Fibroblast of skin of right biceps (primary cell): ENCODE measurements at places on chromosomes 7 and 10.

DNA sequence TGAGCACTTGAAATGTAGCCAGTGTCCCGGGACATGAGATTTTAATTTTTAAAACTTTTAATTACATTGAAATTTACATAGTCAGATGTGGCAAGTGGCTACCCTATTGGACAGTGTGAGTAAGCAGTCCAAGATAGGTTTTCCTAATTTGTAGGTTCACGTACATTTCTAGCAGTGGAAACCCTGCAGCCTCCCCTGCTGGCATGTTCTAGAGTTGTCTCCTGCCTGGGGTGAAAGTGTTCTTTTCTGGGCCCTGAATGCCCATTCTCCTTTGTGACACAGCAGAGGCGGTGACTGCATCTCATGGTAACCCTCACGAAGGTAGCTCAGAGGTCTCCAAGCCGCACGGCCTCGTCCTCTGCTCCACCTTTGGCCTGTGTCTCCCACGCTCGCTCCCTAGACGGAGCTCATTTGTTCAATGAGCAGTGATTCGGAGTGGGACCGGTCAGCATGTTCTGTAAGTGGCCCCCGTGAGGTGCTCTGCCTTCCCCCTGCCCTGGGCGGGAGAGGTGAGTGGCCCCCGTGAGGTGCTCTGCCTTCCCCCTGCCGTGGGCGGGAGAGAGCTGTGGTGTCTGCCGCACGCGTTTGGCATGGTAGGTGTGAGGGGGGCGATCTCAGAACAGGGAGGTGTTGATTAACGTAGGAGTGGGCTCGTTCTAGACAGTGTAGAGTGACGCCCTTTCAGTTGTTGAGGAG, 18.0 kb downstream of the WDR37 start:
- no peak for DNase-seq

- no peak for DNase-seq
Measured at GRCh38 chr7:98317366-98318040, 36.0 kb downstream of the BRI3 start.

- DNase-seq, result no peak
Measured at GRCh38 chr10:110218632-110219031, 11.2 kb downstream of the MXI1 start.

- no peak for DNase-seq
Measured at GRCh38 chr10:33306126-33306525, 28.3 kb downstream of the NRP1 start.

- DNase-seq, result no peak
Measured at GRCh38 chr10:22180724-22181123, 37.1 kb downstream of the EBLN1 start.

DNA sequence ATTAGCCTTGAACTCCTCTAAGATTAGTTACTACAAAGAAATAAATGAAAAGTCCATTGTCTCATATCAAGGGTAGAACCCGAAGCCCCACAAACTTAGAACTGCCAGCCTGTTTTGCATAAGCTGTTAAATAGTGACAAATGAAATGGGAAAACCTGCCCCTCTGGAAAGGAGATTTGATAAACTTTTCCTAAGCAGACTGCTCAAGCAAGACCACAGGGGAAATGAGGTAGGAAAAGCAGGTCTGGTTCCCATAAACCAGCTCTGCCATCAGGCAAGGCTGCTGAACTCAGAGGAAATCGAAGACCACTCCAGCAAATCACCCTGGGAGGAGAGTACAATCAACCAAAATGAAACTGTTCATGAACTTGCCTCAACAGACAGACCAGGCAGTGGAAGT, 181.5 kb upstream of the AOAH start:
- no peak for DNase-seq

DNA sequence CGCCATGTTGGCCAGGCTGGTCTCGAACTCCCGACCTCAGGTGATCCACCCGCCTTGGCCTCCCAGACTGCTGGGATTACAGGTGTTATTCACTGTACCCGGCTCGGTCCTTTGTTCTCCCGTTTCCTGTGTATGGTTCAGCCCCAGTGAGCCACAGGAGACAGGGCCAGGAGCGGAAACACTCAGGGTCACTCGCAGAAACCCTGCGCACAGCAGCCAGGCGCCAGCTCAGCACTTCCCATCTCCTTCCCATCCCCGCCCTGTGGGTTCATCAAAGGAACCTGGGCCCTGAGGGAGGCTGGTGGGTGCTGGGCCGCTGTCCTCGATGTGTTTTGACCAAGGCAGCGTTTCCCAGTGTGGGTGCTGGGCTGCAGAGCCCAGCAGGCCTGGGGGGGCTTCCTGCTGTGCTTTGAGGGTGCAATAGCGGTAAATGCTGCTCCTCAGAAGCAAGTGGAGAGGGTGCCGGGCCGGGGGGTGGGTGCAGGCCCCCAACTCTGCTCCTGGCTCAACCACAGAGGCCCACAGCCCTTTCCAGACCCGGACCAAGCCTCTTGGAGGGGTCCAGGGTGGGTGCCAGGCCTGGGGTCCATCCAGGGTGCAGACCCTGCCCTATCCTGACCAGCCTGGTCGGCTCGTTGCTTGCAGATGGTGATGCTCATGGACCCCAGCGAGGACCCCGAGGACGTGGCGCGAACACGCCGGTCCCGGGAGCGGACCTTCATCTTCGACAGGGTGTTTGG, 15.3 kb upstream of the CHST12 start:
- DNase-seq, result no peak

GRCh38 chr7:25847336-25848070, 304.5 kb upstream of the NFE2L3 start:
- DNase-seq, result peak; percentile 78

GRCh38 chr10:42941295-42941644, 135.6 kb upstream of the RET start:
- DNase-seq, result no peak

- peak; percentile 72 for DNase-seq
Measured at GRCh38 chr10:98403812-98404504, 11.0 kb downstream of the PYROXD2 start.

- DNase-seq, result no peak
Measured at GRCh38 chr7:99030951-99031350, 113.0 kb downstream of the SMURF1 start.

GRCh38 chr7:154843670-154844237, 159.2 kb downstream of the PAXIP1 start:
- DNase-seq, result no peak

DNA sequence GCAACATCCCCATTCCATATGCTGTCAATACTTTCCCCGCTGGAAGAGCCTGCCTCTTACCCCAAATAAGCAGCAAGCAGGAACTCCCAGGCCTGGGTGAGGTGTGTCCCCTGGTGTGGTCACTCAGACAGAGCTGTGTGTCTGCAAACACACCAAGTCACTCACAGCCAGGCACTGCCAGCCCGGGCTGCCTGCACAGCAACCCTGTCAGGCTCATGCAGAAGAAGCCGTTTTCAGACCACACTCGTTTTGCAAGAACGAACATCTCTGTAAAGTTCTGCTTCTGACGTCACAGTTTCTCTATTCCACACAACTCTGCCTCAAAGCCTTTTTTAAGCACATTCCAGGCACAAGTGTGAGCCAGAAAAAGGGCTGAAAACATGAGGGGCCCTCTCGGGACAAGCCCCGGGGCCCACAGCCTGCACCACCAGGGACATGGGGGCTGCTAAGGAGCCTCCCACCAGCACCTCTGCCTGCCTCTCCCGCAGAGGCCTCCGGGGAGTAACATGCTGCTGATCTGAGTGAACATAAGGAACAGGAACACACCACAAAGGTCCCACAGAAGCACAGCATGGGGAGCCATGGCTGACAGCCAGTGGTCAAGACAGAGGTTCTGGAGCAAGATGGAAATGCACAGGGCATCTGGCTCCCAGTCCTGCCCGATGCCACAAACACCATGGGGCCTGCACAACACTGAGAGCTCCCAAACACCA, 11.4 kb downstream of the PTPRN2 start:
- no peak for DNase-seq

DNA sequence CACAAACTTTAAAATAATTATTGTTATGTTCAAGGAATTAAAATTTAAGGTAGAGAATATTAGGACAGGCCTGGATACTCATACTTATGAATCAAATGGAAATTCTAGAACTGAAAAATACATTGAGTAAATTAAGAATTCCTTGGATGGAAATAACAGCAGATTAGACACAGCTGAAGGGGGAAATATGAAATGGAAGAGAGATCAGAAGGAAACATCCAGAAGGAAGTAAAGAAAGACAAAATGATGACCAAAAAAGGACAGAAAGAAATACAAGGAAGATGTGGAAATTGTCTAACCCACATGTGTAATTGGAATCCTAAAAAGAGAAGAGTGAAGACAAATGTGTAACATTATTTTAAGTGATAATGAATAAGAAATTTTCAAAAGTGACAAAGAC, 128.9 kb downstream of the ATRNL1 start:
- DNase-seq, result no peak

DNA sequence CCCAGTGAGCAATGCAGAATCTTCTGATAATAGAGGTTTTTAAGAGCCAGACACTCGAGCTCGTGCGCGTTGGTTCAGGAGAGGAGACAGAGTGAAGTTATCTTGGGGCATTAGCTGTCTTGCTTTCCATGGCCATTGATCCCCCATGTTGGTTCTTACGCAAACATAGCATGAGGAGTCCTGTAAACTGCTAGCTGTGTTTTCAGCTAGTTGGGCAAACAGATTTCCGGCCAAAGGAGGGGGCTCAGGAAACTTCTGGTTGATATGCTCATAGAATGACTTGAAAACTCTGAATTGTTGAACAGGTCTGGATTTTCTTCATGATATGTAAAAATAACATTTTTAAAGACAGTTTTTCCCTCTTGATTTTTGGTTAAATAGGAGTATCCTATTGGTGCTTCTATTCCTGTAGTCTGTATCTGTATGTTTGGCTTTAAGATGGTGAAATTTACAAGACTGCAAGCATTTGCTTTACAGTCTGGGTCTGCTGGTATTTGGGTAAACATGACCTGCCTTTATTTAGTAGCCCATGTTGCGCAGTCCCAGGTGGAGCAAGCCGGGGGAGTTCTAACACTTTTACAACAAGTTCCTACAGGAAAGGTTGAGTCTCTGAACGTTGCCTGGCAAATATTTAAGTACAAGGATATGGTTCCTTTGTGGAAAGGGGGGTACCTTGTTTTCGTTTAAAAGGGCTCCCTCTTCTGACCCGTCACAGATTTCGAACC, 218.4 kb upstream of the KCND2 start:
- DNase-seq, result no peak

DNA sequence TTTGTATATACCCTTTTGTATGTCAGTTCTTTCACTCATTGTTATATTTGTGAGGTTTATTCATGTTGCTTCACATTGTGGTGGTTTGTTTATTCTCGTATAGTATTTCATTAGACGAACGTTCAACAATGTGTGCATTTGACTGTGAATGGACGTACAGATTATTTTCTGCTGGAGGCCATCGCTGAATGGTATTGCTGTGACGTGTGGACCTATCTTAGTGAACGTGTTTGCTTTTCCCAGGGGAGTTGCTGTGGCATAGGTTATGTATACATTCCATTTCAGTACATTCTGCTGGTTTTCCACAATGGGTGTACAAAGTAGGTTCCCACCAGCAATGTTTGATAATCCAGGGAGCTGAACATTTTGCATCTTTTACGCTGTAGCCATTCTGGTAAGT, 31.1 kb upstream of the PLEKHS1 start:
- DNase-seq, result no peak

DNA sequence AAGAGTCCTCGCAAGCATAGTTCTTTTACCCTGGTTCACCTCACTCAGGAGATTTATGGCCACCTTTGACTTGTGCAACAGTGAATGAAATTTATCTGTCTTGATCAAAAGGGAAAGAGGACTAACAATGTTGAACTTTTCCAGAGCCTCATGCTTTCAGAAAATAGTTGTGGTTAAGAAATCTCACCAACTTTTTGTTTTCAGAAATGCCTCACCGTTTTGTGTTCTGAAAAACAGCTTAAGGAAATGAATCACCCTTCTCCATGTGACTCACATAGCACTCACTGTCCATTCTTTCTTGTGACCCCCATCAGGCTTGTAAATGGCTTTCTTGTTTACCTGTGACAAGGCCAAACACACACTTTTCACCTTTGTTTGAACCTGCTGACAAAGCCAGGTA, 148.6 kb upstream of the FAM3C start:
- DNase-seq, result peak; percentile 96

DNA sequence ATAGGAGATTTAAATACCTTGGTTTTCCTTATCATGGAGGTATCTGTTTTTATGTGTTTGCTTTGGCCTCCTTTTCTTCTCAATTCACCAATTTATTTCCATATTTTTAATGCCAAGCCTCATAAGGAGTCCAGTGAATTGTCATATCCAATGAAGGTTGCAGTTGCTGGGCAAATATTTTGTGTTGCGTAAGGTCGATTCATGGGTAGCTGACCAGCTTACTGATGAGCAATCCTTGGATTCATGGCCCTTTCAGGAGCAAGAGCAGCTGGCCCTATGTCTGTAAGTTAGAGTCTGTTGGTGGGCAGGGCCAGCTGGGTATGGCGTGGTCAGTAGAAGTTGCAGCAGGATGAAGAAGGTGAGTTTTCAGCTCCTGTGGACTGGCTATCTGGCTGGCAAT, 182.9 kb downstream of the PFKFB3 start:
- DNase-seq, result no peak

DNA sequence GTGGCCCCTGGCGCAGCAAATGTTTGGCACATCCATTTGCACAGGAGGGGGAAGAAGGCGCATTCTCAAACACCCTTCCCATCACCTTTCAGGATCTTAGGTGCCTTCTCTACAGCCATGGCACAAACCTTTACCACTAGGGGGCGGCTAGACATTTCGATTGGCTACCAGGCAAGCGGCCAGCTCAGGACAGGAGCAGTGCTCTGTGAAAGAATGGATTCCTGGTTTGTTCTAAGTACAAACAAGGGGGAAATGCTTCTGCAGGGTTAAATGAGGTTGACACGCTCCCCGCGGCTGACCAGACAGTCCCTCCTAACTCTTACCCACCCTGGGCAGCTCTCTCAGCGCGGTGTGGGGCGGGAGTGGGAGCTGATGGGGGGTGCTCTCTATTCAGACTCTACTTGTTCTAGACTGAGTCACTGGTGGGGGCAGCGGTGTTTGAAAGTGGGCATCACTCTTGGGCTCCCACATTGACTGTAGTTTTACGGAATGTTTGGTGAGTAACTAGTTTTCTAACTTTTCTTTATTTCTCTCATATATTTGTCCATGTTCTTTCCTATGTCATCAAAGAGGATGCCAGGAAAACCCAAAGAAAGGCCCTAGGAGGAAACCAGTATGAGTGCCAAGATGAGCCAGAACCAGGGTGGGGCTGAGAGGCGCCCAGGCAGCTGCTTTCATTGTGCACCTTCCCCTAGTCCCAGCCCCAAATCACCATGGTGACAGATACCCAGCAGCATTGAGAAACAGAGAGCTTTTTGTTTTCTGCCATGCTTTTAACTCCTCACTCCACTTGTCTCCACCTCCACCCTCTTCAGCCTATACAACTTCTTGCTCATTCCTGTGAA, 61.4 kb upstream of the GPR158 start:
- peak; percentile 63 for DNase-seq

GRCh38 chr7:108335269-108335918, 120.8 kb downstream of the NRCAM start:
- peak; percentile 16 for DNase-seq

DNA sequence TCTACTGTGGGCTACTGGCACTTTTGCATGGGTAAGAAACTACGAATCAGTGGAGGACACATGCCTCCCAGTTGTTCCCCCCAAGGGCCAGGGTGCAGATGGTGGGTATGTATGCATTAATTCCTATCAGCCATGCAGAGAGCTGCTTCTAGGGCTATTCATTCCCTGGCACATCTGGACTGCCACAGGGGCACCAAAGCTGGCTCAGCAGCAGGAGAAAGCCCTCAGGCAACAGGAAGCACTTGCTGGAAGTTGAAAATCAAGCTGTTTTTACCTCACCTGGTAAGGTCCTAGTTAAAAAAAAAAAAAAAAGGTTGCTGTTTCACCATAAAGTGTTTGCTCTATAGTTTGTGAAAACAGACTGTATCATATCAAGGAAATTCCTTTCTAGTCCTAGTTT, 1342.6 kb downstream of the REEP3 start:
- no peak for DNase-seq
